ENCODE measurements at places on chromosomes 11 and 22.

- no peak for DNase-seq
Observed at GRCh38 chr11:92180664-92181251, 43.9 kb upstream of the FAT3 start.

GRCh38 chr11:105740164-105740903 is 130.5 kb downstream of the GRIA4 start:
- DNase-seq, result no peak

- no peak for DNase-seq
Observed at GRCh38 chr11:127070808-127071207, 70.2 kb upstream of the KIRREL3 start.

DNA sequence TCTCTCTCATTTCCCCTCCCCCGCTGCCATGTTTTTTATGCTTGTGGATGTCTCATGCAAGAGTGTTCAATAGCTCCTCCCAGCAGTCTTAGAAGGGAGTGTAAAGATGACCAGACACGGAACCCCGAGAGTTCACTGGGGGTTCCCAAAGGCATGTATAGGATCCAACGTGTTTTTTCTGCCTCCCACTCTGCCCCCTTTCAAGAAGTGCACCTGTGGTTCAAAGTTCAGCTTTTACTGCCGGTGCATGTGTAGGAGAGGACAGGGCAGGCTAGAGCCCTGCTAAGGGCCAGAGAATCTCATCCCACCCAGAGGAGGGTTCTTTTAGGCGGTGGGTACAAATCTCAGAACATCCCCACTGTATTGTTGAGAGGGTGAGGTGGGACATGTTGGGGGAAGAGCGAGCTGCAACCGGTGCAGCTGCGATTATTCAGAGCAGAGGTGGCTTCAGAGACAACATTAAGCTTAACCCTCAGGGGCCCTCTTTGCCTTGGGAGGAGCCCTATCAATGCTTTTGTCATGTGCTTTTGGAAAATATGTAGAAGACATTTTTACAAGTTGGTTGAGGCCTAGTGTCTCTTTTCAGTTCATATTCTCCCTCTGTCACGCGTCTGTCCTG is 14.5 kb downstream of the MIF start:
- DNase-seq, result no peak

GRCh38 chr22:38017272-38017920 is 33.0 kb upstream of the SOX10 start:
- peak; percentile 81 for DNase-seq

DNA sequence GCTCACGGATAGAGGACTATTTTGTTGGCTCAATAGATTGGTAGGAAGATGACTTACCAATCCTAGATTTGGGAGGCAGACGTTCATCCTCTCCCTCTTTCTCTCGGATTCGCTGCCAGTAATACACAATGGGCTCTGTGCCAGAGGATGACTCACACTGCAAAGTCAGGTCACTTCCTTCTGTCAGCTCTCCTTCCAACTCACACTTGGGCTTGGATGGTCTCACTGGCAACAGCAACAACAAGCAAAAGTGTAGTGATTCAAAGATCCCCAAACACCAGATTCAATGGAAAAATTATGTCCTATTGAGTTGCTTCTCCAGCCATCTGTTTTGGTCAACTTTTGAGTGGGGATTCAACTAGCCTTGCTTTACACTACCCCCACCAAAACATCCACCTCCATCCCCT is 21.7 kb upstream of the HSPA8 start:
- no peak for DNase-seq

DNA sequence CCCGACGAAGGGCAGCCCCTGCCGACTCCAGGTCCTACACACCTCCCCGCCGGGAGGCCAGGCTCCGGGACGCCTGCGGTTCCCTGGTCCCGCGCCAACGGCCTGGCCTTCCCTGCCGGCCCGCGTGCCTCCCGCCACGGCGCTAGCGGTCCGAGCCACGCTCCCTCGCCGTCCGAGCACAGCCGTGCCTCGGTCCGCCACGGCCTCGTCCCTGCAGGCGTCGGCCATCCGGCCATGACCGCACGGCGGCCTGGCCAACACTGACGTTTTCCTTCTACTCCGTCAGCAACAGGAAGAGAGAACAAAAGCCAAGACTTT is 532 bp downstream of the EIF4G2 start:
- DNase-seq, result no peak

DNA sequence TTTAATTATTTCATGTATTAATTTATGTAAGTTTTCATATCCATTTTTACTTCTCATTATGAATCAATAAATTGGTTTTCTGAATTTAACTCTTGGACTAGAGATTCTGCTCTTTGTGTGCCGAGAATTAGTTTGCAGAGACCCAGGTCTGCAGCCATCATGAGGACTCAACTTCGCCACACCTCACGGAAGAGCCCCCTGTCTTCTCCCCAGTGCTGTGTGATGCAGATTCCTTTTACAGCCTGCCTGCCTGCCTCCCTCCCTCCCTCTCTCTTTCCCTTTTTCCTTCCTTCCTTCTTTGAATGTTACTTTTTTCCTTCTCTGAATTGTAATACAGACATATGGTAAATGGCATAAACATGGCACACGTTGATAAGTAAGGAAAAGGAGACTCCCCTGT is 947.7 kb downstream of the TBC1D22A start:
- no peak for DNase-seq

GRCh38 chr11:66970371-66970806 is 4.7 kb upstream of the C11orf86 start:
- no peak for DNase-seq

GRCh38 chr22:19455585-19456370 is 8.3 kb upstream of the C22orf39 start:
- DNase-seq, result no peak

Data from head of caudate nucleus (tissue), 42 donors.